Peyer's patch (tissue), 4 donors: ENCODE measurements at places on chromosomes 2 and 18. TPM values are rescaled to one million over a fixed set of nuclear protein-coding genes. Genes with fewer than 3 reads are reported as not detected.
A peak's percentile ranks its signal among the peaks of the same experiment; 100 is the strongest.

DNA sequence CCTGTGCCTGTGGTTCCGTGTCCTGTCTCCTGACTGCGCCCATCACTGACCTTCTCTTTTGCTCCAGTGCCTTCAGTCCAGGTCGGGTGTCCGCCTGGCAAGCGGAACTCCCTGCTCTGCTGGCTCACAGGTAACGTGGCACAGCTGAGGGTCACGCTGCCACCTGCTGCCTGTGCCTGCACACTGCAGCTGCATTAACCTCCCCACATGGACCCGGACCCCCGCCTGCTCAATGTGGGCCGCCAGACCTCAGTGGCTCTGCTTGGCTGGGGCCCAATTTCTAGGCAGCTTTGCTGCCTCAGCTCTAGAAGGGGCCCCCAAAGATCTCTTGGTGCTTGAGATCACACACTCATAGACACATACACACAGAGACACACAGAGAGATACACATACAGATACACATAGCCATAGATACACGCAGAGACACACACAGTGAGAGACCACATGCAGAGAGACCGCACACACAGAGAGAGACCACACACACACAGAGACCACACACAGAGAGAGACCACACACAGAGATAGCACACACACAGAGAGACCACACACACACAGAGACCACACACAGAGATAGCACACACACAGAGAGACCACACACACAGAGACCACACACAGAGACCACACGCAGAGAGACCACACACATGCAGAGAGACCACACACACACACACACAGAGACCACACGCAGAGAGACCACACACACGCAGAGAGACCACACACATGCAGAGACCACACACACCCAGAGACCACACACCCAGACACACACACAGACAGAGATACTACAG lies 14.9 kb upstream of the CNNM3 start:
- H3K4me3 ChIP-seq, result no peak overlapping the region
- H3K27ac ChIP-seq, result peak overlapping the region; percentile 18
- peak; percentile 83 for DNase-seq
- H3K4me1 ChIP-seq, result peaks cover 11% of the 10 kb centered on the region

DNA sequence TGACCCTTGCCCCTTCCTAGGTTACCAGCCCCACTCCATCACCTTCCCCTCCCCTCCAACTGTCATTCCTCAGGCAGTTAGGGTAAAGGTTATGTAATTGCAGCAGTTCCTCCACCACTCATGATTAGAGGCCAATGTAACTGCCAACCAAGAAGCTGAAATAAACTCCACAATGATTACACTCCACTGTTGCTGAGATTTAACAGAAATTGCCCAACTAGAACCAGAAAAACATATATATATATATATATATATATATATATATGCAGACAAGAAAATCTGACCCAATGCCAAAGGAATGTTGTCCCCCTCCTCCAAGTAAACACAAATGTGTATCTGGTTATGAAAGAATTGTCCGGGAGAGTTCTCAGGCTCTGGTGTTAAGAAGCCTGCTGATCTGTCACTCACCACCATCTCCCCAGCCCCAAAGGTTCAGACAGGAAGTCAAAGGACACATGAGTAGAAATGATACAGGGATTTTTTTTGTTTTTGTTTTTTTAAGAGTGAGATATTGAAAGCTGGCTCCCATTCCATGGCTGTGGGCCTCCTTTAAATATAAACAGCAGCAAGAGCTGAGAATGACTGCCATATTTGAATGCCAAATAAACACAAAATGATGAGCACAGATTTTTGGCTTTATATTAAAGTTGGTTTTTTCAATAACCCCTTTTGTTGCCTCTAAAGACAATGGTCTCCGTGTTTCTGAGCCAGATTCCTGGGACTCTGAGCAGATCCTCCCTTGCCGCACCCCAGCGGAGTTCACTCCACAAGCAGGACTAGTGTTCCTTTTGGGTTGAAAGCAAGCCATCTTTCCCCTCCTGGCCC lies 127.2 kb upstream of the MAPRE2 start:
- H3K27ac ChIP-seq, result no peak overlapping the region
- H3K27me3 ChIP-seq, result no peaks in the 10 kb centered on the region
- DNase-seq, result peak; percentile 57
- no peaks in the 10 kb centered on the region for H3K36me3 ChIP-seq
- H3K4me3 ChIP-seq, result no peak overlapping the region

- no peak for DNase-seq
- no peaks in the 10 kb centered on the region for H3K27me3 ChIP-seq
- no peak overlapping the region for H3K4me3 ChIP-seq
- H3K4me1 ChIP-seq, result no peaks in the 10 kb centered on the region
- H3K36me3 ChIP-seq, result no peaks in the 10 kb centered on the region
Measured at GRCh38 chr2:184367211-184367610, 231.1 kb upstream of the ZNF804A start.

- peak; percentile 61 for DNase-seq
- no peaks in the 10 kb centered on the region for H3K27me3 ChIP-seq
Measured at GRCh38 chr2:111900859-111901258, 2.5 kb downstream of the MERTK start.

DNA sequence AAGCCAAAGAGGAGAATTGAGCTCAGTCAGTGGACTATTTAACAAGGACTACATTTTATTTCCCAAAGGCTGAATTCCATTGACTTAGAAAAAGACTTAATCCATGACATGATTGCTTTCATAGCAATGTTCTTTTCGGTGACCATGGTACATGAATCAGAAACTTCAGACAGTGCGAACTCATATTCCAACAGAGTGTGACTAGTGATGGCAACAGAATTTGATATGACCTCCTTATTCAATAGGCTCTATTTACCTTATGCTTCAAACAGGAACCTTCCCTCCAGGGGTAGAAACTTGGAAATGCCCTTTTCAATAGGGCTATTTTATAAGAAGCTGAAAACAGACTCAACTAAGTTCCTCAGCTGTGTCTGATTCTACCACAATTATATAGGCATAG lies 191.9 kb downstream of the RND3 start:
- H3K36me3 ChIP-seq, result no peaks in the 10 kb centered on the region
- H3K4me1 ChIP-seq, result no peaks in the 10 kb centered on the region
- H3K27me3 ChIP-seq, result no peaks in the 10 kb centered on the region
- no peak for DNase-seq
- no peak overlapping the region for H3K27ac ChIP-seq

DNA sequence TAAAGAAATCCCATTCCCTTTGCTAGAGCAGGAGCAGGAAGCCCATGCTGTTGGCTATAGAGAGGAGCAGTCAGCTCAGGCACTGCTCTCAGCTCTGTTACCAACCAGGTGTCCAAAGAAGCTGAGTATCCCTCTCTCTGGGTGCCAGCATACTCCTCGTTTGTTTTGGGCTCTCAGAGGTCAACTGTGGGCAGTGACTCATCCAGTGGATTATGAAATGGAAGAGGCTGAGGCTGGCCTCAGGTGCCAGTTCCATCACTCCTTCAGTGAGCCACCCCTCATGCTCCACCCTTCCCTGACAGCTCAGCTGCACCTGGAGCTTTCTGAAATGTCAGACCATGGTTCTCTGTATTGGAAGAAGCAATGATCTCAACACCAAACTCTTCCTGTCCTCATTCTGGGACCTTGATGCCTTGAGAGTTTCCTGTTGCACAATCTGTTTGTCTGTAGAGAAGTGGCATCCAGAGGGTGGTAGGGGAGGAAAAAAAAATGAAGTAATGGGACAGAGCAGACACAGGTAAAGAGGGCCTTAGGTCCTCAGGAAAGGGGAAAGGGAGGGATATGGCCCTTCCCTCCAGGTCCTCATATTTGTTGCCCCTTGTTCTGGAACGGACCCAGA lies 31.2 kb upstream of the EN1 start:
- no peak overlapping the region for H3K4me3 ChIP-seq
- H3K27ac ChIP-seq, result no peak overlapping the region
- DNase-seq, result no peak
- no peaks in the 10 kb centered on the region for H3K27me3 ChIP-seq
- no peaks in the 10 kb centered on the region for H3K4me1 ChIP-seq

DNA sequence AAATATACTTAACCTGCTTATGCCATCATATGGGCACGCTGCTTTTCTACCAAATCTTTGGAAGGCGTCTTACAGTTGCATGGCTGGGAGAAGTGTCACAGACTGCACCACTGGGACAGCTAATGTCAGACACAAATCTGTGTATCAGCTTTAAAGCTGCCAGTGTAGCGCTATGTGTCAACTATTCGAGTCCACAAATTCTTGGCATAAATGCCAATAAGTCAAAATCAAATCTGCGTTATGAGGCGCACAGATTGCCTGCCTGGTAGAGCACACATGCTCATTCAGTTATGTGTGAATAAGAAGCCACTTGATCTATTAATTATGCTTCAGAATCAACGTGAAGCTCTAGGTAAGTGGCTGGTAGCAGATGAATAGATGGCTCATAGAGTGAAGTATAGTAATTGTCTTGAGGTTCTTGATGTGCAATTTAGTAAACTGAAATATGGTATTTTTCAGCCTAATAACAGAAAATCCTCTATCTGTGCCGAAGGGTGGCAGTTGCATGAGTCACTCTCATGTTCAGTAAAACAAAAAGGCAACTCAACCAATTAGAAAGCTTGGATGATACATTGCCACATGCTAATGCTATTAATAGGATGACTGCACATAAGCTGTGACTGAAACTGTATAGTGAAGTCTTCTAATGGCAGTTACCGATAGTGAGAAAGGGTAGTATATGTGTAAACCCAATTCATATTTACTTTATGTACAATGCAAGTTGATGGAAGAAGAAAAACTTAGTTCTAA lies 52.0 kb downstream of the DCC start:
- H3K27me3 ChIP-seq, result no peaks in the 10 kb centered on the region
- H3K4me1 ChIP-seq, result no peaks in the 10 kb centered on the region
- H3K36me3 ChIP-seq, result no peaks in the 10 kb centered on the region
- no peak overlapping the region for H3K4me3 ChIP-seq
- no peak overlapping the region for H3K27ac ChIP-seq
- DNase-seq, result no peak

DNA sequence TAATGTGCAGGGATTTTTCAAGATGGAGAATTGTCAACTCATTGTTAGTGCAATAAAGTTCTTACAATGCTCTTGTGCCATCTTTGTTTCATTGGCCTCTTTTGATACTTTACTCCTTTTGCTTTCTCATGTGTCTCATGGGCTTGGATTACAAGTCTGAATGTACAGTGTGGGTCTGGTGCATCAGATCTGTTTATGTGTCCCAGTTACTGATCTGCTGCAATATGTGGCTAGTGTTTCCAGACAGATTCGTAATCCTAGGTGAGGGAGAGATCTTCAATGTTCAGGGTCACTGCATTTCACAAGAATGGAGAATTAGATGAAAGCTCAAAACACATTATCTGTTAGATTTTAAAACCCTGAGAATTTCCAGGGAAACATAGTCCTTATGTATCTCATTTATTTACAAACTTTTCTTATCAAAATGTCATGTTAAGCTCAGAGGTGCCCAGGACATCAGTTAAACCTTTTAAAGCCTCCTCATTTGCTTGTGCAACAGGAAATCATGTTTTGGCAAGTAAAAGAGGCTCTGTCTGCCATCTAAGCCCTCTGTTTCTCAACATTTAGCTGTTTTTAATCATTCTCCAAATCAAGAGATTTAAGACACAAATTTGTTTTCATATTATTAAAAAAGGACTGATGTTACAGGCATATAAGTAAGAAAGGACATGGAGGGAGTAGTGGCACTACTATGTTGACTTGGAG lies 108.1 kb downstream of the NUP35 start:
- H3K36me3 ChIP-seq, result no peaks in the 10 kb centered on the region
- H3K27ac ChIP-seq, result no peak overlapping the region
- no peak for DNase-seq
- H3K27me3 ChIP-seq, result no peaks in the 10 kb centered on the region
- no peaks in the 10 kb centered on the region for H3K4me1 ChIP-seq

DNA sequence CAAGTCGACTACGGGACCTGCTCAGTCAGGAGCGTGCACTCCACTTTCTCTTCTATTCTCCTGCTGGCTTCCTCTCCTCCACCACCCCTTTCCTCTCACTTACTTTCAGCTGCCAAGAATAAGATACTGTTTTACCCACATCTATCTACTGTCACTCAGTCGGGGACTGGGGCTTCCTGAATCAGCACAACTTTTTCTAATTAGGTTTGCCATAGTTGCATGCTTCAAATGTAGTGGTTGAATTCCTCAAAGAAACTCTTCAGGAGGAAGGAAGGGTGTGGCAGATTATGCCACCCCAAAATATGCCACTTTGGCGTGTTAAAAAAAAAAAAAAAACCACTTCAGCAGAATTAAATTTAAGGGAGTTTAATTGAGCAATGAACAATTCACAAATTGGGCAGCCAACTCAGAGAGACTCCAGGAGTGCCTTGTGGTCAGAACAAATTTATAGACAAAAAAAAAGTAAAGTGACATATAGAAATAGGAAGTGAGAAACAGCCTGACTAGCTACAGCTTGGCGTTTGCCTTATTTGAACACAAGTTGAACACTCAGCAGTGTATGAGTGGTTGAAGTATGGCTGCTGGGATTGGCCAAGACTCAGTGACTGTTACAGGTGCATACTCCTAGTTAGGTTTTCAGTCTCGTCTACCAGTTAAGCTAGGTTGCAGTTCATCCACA lies 32.5 kb upstream of the RMDN2 start:
- no peak overlapping the region for H3K27ac ChIP-seq
- no peaks in the 10 kb centered on the region for H3K27me3 ChIP-seq
- no peak for DNase-seq
- no peak overlapping the region for H3K4me3 ChIP-seq

GRCh38 chr18:51980101-51980500 lies 359.9 kb upstream of the DCC start:
- H3K4me3 ChIP-seq, result no peak overlapping the region
- no peaks in the 10 kb centered on the region for H3K36me3 ChIP-seq
- H3K4me1 ChIP-seq, result no peaks in the 10 kb centered on the region
- no peak for DNase-seq
- no peaks in the 10 kb centered on the region for H3K27me3 ChIP-seq

- no peak overlapping the region for H3K27ac ChIP-seq
- no peaks in the 10 kb centered on the region for H3K27me3 ChIP-seq
- H3K36me3 ChIP-seq, result no peaks in the 10 kb centered on the region
- H3K4me3 ChIP-seq, result no peak overlapping the region
Measured at GRCh38 chr2:98295275-98295674, 51.0 kb upstream of the CNGA3 start.

DNA sequence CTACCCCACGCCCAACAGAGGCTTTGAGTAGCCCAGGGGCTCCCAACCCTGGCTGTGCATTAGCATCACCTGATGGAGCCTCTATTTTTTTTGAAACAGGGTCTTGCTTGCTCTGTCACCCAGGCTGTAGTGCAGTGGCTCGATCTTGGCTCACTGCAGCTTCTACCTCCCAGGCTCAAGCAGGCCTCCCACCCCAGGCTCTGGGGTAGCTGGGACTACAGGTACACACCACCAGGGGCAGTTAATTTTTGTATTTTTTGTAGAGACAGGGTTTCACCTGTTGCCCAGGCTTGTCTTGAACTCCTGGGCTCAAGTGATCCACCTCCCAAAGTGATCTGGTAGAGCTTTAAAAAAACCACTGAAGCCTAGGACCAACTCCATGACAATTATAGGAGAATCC lies 394.8 kb upstream of the ATP5MC3 start:
- H3K27ac ChIP-seq, result no peak overlapping the region
- no peak for DNase-seq
- H3K27me3 ChIP-seq, result no peaks in the 10 kb centered on the region
- no peaks in the 10 kb centered on the region for H3K4me1 ChIP-seq
- H3K4me3 ChIP-seq, result no peak overlapping the region

GRCh38 chr2:27018142-27018541 lies 14.6 kb upstream of the TMEM214 start:
- no peaks in the 10 kb centered on the region for H3K27me3 ChIP-seq
- H3K27ac ChIP-seq, result no peak overlapping the region
- H3K36me3 ChIP-seq, result no peaks in the 10 kb centered on the region
- no peaks in the 10 kb centered on the region for H3K4me1 ChIP-seq
- DNase-seq, result peak; percentile 31

The GALR1 gene
- not detected for total RNA-seq

The INO80C gene
- 17.8 TPM for total RNA-seq

The ANAPC1 gene
- 173 TPM for total RNA-seq

The CENPA gene
- total RNA-seq, result not detected
